ENCODE measurements at places on chromosomes 1 and 21.

- no peak for DNase-seq
Measured at GRCh38 chr1:39086386-39086785, 60.2 kb downstream of the NDUFS5 start.

GRCh38 chr1:199590708-199591107 lies 436.8 kb upstream of the NR5A2 start:
- no peak for DNase-seq

GRCh38 chr1:200275415-200275814 lies 134.4 kb downstream of the ZNF281 start:
- no peak for DNase-seq

DNA sequence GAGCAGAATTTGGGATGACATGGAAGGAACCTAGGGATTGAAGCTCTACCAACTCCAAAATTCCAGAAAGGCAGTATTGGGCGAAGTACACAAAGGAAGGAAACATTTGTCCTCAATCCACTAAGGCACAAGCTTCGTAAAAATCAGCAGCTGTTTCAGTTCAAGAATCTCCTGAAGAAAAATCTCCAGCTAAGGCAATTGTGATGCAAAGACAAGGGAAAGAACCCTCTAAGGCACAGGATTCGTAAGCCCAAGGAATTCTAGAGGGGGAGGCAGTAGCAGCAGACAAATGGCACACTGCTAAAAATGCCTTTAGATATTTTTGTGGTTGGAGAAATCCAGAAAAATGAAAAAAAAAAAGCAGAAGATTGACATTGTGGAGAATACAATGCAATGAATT lies 64.5 kb upstream of the PLPPR5 start:
- DNase-seq = no peak

GRCh38 chr1:5860277-5860676 lies 131.9 kb downstream of the NPHP4 start:
- no peak for DNase-seq

- no peak for DNase-seq
Measured at GRCh38 chr1:210340841-210341240, 12.1 kb downstream of the HHAT start.

- DNase-seq = no peak
Measured at GRCh38 chr1:60998786-60999185, 83.6 kb upstream of the NFIA start.

DNA sequence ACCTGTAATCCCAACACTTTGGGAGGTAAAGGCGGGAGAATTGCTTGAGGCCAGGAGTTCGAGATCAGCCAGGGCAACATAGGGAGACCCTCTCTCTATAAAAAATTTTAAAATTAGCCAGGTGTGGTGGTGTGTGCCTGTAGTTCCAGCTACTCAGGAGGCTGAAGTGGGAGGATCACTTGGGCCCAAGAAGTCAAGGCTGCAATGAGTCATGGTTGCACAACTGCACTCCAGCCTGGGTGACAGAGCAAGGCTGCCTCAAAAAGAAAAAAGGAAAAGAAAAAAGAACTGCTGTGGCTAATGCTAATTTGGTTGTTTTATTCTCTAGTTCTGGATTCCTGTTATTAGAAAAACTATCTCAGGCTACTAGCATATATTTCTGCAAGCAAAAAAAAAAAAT lies 29.8 kb downstream of the DBT start:
- DNase-seq = no peak

- DNase-seq = peak; percentile 69
Measured at GRCh38 chr21:32569261-32570230, 15.8 kb downstream of the TCP10L start.

DNA sequence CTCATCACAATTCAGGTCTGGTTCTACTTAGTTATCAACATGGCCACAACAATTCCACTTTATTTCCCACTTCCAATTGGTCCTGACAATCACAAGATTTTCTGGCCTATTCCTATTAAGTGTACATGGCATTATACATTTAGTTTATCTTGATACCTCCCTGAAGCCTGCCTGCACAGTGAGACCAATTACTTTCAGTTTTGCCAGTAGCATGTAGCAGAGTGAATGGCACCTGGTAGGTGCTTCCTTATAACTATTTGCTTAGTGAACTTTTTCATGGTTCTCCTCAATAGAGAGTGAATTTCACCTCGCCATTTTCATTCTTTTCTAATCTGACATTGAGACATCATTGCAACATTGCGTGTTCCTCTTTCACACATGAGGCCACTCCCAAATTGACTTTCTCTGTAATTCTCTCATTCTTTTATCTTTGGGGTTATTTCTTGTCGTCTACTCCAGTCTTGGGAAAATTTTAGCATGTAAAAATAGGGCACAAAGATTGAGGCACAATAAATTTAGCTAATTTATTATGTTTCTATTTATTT lies 124.3 kb downstream of the DISC1 start:
- no peak for DNase-seq

DNA sequence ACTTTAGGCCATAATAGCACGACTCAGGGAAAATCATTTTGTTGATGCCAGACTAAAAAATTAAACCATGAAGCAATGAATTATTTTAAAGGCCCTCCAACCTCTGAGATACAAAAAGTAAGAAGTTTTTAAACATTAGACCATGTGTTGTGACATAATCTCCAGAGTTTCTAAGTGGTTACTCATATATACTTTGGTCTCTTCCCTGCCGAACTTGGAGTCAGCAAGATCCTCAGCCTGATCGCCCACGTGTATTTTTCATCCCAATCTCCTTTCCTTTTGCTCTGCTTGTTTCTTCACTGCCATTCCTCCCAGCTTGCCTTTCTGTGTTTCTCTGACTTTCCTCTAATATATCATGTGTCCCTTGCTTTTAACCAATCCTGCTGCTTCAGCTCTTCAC lies 3.8 kb downstream of the ARV1 start:
- no peak for DNase-seq

GRCh38 chr21:36608897-36609225 lies 90.1 kb upstream of the SIM2 start:
- DNase-seq = no peak

- DNase-seq = no peak
Measured at GRCh38 chr1:115729756-115730155, 38.8 kb downstream of the CASQ2 start.

DNA sequence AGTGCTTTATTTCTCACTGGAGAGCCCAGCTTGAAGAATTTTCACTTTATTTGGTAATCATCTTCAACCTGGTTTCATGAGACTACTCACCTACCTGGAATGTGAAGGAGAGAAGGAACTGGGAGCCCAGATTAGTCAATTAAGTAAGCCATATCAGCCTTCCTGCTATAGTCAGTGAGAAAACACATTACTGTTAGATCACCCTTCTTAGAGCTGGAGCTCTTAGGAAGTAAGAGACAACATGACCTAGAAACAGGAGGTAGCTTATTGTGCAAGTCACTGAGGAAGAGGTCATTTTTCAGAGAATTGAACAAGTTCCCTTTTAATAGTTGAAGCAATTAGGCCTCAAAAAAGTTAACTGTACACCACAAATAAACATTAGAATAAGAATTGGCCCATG lies 49.2 kb upstream of the TEKT2 start:
- DNase-seq = no peak

DNA sequence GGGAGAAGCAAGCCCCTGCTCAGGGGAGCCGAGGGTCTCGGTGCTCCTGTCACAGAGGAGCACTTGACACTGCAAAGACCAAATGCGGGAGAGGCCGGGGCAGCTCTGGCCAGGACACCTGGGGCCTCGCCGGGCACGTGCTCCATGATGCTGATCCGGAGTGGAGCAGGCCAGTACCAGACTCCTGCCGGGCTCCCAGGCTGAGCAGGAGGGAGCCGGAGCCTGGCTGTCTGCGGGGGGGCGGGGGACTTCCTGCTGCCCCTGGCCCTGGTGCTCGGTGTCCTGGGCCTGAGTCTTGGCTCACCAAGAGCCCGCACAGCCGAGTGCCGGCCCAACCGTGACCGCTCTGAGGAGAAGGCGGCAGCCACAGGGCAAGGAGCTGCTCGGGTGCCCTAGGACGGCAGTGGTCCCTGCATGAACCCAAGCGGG lies 38.5 kb upstream of the TMEM52 start:
- DNase-seq = no peak

DNA sequence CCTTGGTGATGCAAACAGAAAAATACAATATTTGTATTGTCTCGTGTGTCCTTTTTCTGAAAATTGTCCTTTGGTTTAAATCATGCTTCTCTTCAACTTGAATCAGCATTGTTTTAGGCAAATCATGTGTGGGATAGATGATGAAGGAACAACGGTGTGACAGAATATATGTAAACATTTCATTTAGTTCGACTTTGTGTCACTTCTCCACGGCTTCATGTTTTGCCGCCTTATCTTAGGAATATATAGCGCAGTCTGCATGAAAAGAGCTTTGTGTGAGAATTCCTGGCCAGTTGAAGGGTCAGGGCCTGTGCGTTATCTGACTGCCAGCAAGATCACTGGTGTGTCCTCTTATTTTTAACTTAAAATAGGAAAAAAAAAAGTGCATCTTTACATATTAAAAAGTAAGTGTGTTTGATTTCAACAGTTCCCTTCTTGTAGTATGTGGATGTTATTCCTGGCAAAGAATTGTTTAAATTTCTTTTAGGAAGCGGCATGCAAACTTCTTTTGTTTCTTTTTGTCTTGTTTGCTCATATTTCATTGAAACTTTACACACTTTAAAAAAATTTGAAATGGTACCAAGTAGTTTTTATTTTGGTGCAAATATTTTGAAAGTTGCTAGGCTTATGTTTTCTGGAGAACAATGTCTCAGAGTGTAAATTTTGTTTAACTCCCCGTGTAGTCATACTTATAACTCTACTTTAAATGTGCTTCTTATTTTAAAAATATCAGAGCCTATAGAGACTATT lies 465.2 kb downstream of the USP25 start:
- DNase-seq = no peak

DNA sequence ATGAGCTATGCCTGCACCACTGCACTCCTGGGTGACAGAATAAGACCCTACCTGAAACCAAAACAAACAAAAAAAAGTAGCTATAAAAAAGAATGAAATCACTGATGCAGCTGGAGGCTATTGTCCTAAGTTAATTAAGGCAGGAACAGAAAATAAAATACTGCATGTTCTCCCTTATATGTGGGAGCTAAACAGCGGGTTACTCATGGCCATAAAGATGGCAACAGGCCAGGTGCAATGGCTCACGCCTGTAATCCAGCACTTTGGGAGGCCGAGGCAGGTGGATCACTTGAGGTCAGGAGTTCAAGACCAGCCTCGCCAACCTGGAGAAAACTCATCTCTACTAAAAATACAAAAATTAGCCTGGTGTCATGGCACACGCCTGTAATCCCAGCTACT lies 152.7 kb downstream of the PIK3R3 start:
- no peak for DNase-seq

DNA sequence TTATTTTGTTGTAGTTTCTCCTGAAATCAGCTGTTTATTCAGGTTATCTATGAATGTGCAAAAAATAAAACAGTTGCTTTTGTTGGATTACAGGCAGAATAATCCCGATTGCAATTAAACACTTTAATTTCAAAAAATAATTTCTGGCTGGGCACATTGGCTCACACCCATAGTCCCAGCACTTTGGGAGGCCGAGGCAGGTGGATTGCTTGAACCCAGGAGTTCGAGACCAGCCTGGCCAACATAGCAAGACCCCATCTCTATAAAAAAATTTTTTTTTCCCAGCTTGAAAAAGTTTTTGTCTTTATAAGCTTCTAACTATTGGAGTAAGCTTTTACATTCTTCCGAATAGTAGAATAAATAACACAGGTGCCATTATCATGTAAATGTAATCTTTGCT lies 15.3 kb downstream of the RCAN3 start:
- no peak for DNase-seq

DNA sequence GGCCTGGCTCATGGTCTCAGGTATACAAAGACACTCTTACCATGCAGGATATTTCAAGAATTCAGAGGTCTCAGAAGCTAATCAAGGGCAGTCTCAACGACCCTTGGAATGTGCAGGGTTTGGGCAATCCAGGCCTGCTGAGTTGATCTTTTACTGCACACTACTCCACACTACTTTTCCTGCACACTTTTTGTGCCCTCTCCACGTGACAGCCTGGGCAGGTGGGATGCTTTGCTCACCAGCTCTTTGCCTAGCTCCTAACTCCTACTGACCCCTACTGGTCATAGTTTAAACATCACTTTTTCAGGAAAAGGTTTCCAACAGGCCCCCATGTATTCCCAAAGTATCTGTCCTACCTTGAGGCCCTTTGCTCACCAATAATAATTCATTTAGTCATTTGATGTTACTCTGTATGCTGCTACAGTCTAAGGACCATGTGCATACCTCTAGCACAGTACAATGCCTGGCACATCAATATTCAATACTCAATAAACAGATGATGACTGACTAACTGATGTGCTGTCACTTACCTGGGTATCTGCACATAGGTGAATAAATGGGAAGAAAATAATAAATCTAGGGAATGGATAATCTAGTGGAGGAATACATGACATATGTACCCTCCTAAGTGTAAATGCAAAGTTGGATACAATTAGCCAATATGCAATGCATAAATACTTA lies 9.6 kb downstream of the DUSP23 start:
- no peak for DNase-seq

- DNase-seq = no peak
Measured at GRCh38 chr21:25636727-25637126, 2.3 kb upstream of the JAM2 start.

- no peak for DNase-seq
Measured at GRCh38 chr1:61887931-61888564, 145.8 kb downstream of the PATJ start.

DNA sequence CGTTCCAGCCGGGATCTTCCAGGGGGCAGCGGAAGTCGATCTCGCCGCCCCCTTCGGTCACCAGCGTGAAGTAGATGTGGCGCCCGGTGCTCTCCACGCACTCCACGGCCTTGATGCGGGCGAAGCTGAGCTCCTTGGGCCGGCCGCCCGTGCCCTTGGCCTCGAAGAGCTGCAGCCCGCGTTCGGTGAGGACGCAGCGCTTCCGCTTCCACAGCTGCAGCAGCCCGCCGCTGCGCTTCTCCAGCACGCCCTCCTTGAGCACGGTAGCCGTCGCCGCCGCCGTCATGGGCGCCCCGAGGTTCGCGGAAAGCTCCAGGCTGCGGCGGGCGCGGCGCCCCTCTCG lies 516 bp downstream of the PHLDA3 start:
- DNase-seq = peak; percentile 7

- no peak for DNase-seq
Measured at GRCh38 chr1:25909040-25909439, 2.8 kb upstream of the STMN1 start.

DNA sequence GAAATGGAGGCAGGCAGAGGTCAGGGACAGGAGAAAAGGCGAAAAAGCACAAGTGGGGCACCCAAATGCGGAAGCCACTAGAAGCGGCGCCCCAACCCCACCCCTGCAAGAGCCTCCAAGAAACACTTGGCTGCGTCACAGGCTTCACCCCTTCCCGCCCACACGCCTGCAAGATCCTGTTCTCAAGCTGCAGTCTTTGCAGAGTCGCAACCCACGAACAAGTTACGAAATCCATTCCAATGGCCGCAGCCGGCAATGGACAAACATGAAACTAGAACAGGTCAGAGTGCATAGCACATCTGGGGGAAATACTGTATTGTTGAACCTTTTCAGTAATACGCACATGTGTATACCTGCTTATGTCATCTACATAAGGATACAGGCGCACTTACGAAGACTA lies 103.6 kb downstream of the PSMG1 start:
- DNase-seq = no peak

DNA sequence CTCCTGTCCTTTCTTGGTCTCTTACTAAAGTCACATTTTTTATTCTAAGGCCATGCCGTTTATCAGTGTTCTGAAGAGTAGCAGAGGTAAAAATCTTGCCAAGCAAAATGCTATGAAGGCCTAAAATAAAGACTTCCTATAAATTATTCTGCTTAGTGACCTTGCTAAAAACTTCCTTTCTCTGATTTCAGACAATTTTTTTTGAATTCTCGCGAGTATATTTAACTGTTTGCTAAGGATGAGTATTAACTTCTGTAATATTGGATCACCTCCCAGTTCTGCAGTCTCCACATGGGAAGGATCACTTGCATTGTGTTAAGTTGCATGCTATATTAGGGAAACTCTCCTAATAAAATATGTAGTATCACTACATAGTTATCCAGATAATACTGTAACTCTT lies 123.4 kb upstream of the SNX7 start:
- DNase-seq = no peak

Data from NCI-H1930 (cell line).